ENCODE measurements at places on chromosomes 3 and 15.

- no peak for DNase-seq
These were observed 116.0 kb downstream of the XXYLT1 start for GRCh38 chr3:195154793-195155535.

- no peak for DNase-seq
These were observed 26.8 kb downstream of the MEGF11 start for GRCh38 chr15:66226736-66227135.

DNA sequence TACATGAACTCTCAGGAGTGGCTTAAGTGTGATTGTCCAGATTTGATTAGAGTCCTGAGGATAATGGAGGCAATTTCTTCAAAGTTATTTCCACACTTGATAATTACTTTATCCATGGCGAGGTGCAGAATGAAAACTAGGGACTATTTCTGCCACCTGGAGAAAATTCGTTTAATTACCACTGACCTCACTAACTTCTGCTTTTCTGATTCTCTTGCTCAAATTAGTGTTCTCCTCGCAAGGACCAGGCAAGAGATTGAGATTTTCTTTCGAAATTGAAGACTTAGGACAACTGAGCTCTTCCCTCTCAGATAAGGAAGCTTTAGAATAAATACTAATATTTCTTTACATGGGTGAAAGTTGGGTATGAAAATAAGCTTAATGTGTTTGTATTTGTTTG, 135.2 kb downstream of the RYR3 start:
- no peak for DNase-seq

DNA sequence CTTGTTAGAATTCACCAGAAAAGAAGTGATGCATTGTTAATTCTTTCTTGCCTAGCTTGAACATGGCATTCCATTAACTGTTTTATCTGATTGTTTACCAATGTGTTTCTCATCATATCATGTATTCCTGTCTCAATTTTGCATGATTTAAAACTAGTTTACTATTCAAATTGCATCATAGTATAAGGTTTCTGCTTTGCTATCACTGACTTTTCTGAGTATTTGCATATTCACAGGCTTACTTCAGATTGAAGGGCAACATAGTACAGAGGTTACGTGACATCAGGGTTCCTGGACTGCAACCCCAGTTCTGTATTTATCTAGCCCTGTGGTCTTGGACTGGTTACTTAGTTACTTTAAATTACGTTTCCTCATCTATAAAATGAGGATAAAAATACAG, 561.8 kb downstream of the FGF12 start:
- no peak for DNase-seq

- DNase-seq = no peak
These were observed 39.5 kb downstream of the SLC6A6 start for GRCh38 chr3:14441920-14442300.

GRCh38 chr3:15385901-15386653, 41.3 kb downstream of the METTL6 start:
- DNase-seq = no peak

DNA sequence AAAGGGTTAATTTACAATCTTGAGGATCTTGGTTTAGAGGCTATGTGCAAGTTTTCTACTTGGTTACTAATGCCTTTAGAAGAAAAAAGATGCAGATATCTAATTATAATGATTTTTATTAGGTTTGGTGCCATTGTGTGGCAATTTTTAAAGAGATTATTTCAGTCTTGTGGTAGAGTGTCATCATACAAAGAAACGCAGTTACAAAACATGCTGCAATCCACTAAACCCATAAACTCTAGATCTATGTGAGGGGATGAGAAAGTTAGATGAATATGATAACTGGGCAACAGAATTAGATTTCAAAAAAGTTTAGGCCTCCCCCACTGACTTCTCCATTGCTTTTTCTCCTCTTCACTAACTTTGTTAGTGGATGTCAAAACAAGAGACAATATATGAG, 106.0 kb downstream of the ARPP21 start:
- DNase-seq = no peak

DNA sequence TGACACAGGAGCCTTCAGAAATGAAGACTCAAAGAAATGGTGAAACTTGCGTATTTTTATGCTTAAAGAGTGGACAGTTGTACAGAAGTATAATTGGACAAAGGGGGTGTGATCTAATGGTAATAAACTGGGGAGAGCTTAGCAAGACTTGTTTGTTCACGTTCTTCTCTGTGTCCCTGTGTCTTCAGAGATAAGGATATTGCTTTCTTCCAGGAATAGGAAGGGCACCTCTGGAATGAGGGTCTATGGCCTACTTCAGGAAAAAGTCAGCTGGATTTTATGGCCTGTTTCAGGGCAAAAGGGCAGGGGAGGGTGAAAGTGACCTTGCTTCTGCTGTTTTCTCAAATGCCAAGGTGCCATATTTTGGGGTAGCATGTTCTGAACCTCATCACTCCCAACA, 4.5 kb upstream of the TOPAZ1 start:
- no peak for DNase-seq

DNA sequence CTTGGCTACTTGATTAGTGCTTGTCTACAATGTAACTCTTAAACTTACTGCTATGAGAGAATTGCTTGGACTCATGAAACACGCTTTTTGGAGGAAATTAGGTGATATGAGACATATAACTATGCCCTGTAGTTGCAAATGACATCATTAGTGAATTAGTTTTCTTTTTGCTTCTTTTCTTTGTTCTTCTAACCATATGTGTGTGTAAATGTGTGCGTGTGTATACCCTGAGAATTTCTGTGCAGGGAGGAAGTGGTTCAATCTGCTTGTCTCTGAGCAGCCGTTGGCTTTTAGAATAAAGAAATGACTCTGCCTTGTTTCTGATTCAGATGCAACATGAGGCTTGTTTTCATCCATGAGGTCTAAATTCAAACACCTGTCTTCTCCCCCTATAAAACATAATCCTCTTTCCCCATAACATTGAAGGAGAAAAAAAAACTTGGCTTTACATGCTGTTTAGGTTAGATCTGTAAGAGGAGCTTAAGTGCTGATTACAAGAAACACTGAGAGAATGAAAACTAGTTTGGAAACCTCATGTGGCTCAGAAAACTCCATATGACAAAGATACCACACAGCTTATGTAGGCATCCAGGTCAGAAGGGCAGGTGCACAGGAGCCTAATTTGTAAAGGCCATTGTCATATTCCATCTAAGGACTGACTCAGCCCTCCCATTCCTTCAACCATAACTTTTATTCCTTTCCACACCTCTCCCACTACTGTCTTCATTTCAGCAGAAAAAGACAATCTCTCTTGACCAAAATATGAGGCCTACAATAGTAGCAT, 30.5 kb upstream of the BLM start:
- peak; percentile 7 for DNase-seq

DNA sequence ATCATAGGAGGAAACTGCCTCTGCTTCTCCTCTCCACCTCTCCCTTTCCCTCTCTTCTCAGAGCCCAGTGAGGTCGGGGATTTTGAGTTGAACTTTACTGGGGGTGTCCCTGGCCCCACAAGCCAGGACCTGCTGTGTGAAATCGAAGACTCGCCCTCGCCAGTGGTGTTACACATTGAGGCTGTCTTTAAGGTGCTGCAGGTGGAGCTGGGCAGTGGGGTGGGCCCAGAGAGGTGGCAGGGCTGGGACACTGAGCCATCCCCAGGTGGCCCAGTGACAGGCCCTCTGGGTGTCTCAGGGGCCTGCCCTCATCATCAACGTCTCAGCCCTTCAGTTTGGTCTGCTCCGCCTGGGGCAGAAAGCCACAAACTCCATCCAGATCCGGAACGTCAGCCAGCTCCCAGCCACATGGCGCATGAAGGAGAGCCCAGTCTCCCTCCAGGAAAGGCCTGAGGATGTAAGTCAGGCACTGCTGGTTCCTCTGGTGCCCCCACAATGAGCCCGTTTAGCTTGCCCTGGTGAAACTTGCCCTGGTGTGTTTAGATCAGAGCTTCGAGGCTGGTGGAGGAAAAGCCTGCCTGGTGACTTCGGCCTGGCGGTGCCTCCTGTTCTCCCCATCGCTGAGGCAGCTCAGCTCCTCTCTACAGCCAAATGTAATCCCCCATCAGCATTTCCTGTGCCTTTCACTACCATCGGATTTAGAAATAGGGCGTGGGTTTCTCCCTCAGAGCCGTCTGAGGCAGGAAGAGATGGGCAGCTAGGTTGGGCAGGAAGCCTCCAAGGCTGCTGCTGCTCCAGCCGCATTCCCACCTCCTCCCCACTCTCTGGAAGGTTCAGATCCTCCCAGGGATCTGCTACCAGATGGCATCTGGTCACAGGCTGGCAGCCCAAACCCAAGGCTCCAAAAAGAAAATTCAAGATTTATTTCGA, 39.2 kb downstream of the ACAA1 start:
- no peak for DNase-seq

DNA sequence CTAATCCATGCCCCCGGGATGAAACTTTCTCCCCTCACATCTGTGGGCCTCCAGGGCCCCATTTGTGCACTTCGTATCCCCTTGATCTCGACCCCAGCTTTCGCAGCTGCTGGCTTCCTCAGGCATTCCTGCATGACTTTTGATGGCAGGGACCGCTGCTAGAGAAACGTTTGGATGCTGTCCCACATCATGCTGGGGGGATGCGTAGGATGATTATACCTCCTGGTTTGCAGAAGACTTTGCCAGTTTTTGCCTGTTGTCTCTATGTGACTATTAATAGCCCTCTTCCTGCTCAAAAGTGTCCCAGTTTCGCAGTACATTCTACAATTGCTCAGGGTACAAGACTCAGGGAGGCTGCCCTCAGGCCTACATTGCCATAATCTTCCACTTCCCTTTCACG, 10.4 kb upstream of the KCNAB1 start:
- no peak for DNase-seq

- DNase-seq = no peak
These were observed 102.9 kb downstream of the SRGAP3 start for GRCh38 chr3:9146367-9147071.

DNA sequence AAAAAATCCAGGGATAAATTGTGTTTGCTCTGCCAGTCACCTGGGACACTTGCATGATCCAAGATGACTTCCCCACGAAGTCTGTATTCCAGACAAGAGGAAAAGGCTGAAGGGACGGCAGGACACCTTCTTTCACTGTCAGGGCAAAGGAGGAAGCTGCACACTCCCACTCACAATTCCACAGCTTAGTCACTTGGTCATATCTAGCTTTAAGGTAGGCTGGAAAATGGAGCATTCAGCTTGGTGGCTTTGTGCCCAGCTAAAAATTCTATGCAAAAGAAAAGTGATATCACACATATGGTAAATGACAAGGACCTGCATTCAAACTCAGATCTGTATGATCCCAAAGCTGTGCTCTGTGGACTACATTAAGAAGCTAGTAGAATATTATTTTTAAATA, 109.2 kb upstream of the TPM1 start:
- no peak for DNase-seq

- no peak for DNase-seq
These were observed 3.9 kb downstream of the GRIP2 start for GRCh38 chr3:14536055-14536815.
